ENCODE measurements at places on chromosomes 1 and 21. TPM values are rescaled to one million over a fixed set of nuclear protein-coding genes. Genes with fewer than 3 reads are reported as not detected.

- DNase-seq, result no peak
Measured at GRCh38 chr21:43728154-43728466, 9.2 kb downstream of the PDXK start.

GRCh38 chr1:165057956-165058355, 298.6 kb downstream of the LMX1A start:
- DNase-seq, result no peak

- no peak for DNase-seq
Measured at GRCh38 chr1:175817445-175817844, 74.0 kb upstream of the TNR start.

GRCh38 chr1:154697710-154698109, 89.7 kb upstream of the ADAR start:
- peak; percentile 26 for DNase-seq

DNA sequence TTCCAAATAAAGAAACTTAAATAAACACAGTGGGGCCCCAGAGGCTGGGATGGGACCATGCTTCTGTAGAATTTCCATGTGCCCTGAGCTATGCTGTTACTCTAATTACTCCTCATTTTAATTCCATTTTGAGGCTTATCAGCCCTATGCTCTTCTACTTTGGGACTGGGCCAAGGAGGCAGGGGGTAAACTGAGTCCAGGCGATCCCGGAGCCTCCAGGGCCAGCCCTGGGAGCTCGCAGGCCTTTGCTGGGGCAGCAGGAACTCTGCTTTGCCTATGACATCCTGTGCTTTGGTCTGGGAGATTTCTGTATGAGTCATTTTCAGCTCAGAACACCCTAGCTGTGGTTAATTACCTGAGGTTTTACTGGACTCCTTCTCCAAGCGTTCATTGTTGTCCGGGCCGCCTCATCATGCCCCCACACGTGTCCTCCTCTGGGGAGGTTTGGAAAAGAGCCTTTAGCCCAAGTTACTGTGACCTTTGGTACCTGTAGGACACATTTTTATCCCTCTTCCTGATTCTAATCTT, 95.7 kb downstream of the RHOU start:
- DNase-seq, result peak; percentile 94

DNA sequence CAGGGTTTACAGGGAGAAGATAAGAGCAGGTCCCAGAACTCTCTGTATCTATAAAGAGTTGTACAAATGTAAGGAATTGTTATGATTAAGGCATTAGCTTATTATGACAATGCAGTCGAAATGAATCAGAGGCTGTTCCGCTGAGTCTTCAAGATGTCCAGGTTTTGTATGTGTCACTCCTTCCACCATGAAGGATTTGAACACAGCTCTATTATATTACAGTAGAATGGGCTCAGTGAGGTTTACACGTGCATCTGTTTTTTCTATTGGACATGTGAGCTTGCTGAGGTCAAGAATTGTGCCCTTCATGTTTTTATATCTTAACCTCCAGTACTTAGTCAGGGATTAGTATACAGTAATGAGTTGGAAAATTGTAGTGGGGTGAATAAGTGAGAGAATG, 86.3 kb downstream of the MPZL1 start:
- DNase-seq, result no peak

DNA sequence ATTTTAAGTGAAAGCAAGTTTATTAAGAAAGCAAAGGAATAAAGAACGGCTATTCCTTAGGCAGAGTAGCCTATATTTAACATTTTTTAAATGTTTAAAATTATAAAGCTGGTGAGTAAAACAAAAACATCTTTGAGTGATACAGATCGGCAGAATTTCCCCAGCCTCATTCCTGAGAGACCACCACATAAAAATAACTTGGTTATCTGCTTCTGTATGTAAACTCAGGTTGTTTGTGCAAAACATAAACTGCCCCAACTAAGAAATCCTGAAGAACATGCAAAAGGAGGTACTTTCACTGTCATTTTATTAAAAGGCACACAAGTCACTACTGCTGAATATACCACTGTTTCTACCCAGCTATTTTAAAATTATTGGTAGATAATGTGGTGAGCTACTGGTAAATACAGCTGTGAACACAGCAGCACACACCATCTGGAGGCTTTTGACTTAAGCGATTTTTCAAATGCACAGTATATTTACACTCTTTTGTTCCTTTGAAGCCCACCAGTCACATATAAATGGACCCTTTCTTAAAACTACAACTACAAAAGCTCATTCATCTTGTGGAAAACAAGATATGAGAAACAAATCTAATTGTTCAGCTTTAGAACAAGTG, 119.3 kb downstream of the RERE start:
- DNase-seq, result no peak

DNA sequence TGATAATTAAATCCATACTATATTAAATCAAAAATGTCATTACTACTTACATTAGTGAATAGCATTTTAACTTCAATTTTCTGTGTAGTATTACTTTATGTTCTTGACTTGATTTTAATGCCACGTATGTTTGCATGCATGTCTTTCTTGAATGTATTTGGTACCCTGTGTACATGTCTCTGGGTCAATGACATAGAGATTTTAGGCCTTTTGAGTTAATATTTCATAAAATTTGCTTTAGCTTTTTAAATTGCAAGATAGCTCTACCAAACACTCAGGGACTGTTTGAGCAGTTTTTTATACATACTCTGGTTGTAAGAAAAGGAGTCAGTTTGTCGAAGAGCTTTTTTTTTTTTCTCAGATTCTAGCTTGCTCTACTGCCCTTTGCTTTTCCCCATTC, 1.5 kb downstream of the MLLT11 start:
- DNase-seq, result no peak

GRCh38 chr1:19414515-19415121, 70.7 kb downstream of the CAPZB start:
- DNase-seq, result no peak

GRCh38 chr1:198417039-198417438, 123.4 kb downstream of the ATP6V1G3 start:
- no peak for DNase-seq

- DNase-seq, result no peak
Measured at GRCh38 chr1:198909973-198910372, 271.1 kb downstream of the PTPRC start.

DNA sequence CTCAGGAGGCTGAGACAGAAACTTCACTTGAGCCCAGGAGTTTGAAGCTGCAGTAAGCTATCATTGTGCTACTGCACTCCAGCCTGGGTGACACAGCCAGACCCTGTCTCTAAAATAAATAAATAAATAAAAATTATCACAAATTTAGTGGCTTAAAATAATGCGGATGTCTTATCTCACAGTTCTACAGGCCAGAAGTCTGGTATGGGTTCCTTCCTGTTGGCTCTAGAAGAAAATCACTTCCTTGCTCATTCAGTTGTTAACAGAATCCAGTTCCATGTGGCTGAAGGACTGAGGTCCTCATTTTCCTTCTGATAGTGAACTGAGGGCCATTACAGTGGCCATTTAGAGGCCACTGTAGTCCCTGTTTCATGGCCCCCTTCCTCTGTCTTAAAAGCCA, 94.6 kb upstream of the S1PR1 start:
- no peak for DNase-seq

- no peak for DNase-seq
Measured at GRCh38 chr1:89611721-89612120, 21.2 kb upstream of the LRRC8C start.

DNA sequence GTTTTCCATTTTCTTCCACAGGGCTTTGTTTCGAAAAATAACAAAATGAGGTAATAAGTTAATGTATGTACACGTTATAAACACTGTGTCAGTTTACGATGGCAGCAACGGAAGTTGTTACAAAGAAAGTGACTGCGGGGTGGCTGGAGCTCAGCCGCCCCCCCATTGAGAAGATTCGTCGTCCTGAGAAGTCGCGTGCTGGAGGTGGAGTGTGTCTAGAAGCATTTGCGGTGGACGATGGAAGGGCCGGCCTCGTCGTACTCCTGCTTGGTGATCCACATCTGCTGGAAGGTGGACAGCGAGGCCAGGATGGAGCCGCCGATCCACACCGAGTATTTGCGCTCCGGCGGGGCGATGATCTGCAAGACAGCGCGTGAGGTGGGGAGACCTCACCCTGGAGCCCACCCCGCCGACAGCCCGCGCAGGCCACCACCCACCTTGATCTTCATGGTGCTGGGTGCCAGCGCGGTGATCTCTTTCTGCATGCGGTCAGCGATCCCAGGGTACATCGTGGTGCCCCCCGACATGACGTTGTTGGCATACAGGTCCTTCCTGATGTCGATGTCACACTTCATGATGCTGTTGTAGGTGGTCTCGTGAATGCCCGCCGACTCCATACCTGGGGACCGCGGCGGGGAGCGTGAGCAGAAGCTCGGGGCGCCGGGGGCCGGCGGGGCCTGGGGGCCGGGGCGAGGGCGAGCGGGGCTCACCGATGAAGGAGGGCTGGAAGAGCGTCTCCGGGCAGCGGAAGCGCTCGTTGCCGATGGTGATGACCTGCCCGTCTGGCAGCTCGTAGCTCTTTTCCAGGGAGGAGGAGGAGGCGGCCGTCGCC, 2.4 kb downstream of the ACTA1 start:
- DNase-seq, result no peak

- DNase-seq, result no peak
Measured at GRCh38 chr1:21314743-21315396, 24.6 kb upstream of the ECE1 start.

DNA sequence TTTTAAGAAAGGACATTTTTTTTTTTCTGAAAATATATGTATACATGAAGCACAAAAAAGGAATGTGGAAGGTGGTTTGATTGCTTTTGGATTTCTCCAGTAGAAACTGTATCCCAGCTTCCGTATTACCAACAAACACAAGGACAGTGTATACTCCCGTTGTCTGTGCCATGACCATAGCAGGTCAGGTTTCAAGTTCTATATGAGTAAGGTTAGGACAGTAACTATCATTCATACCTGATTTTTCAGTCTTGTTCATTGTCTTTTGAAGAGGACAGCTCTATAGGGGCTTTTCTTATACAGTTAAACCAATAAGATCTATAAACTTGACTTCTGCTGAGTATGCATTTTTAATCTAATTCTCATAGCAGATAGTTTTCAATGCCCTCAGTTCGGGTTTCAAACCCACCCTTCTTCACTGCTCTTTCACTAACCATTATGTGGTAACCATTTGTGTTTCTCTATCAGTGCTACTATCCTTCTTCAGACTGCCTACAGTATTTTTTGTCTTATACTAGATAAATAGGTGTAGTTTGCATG, 19.6 kb downstream of the UBAP2L start:
- no peak for DNase-seq

GRCh38 chr1:23544444-23545389, 13.7 kb upstream of the E2F2 start:
- peak; percentile 72 for DNase-seq

DNA sequence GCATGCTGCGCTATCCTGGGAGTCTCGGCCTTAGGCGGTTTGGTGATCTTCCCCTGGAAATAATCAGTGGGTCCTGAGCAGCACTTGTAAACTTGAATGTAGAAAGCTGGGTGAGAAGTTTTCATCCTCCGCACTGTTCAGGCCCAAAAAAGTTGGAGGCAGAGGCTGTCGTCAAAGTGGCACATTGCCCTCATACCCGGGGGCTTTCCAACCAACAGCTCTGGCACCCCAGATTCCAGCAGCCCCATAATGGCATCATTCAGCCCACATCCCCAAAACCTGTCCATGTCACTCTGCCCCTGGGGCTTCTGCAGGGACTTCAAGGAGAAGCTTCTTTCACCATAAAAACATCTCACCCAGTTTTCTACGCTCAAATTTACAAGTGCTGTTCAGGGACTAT, 59.3 kb downstream of the TOR1AIP2 start:
- DNase-seq, result no peak

- DNase-seq, result no peak
Measured at GRCh38 chr1:184661801-184662200, 92.9 kb downstream of the EDEM3 start.

GRCh38 chr21:20169812-20170576, 828.2 kb upstream of the NCAM2 start:
- DNase-seq, result no peak

DNA sequence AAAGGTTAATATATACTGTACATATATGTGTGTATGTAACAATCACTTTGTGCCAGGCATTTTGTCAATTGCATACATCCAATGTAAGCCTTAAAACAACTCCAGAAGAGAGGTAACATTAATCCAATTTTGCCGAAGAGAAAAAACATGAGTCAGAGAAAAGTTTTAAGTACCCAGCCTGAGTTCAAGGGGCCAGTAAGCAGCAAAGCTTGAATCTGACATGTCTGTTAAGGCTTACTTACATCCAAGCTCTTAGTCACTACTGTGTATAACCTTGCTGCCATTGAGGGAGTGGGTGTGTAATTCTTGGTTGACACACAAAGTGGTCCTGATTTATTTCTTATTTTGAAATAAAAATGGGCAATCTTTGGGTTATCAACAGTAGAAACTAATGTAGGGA, 360.4 kb upstream of the LYPLAL1 start:
- no peak for DNase-seq

DNA sequence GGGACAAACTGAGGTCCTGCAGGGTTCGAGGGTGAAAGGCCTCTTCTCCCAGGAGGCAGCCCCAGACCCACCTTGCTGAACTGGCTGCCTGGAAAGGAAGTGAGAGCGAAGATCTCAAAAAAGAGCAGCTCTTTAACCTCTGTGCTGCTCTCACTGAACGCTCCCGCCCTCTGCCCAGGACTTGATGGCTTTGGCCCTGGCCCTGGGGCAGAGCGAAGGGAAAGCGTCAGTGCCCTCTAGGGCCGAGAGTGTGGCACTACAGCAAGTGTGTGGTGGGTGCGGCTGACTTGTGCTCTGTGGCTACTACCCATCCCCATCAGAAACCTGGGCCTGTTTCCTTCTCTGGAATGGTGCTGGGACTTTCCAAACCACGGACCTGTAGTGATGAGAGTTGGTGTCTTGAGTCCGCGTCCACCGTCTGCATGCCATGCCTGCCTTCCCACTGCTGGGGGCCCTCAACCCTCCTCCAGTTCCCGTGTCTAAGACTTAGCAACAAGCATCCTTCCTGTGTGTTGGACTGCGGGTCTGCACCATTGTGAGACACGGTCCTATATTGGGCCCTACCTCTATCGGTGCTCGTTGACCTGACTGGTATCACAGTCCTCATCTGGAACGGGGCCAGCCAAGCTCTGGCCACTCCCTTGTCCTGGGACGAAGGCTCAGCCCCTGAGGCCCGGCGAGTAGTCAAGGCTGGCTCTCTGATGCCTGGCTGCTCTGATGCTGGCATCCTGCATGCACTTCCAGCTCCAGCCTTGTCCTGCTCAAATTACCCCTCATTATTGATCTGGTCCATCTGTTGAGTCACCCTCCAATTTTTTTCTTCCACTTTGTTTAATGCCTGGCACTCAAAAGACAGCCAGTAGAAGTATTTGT, 180.3 kb downstream of the DISC1 start:
- DNase-seq, result peak; percentile 82

LAPTM5 gene
- total RNA-seq, result not detected

RUNX3 gene
- not detected for total RNA-seq

ARHGEF10L gene
- 11.0 TPM for total RNA-seq

RUNX1 gene
- 48.1 TPM for total RNA-seq

TMPRSS3 gene
- total RNA-seq, result 0.12 TPM

TAL1 gene
- not detected for total RNA-seq

OPRD1 gene
- not detected for total RNA-seq

ATP1A4 gene
- not detected for total RNA-seq

LRRC39 gene
- not detected for total RNA-seq

HPCA gene
- total RNA-seq, result not detected

ADSS2 gene
- total RNA-seq, result 110 TPM

LRRC71 gene
- not detected for total RNA-seq
